ENCODE measurements at places on chromosomes 5 and 9.

- DNase-seq = no peak
Observed at GRCh38 chr9:70260007-70260443, 1.2 kb downstream of the SMC5 start.

DNA sequence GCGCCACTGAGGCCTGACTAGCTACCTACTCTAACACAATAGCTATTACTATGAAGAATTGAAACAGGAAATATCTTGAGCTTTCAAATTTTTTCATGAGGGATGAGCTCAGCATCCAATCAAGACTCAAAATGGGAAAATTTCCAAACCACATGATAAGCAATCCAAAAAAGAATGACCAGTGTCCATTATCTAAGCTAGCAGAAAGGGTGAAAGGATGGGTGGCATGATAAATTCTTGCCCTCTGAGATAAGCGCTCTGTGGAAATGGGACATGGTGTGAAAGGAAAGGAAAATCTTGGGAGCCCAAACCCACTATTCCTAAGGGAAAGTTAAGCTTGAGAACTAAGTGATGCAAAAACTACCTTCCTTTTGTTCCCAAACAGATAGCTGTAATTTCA, 170.2 kb upstream of the NREP start:
- DNase-seq = no peak

DNA sequence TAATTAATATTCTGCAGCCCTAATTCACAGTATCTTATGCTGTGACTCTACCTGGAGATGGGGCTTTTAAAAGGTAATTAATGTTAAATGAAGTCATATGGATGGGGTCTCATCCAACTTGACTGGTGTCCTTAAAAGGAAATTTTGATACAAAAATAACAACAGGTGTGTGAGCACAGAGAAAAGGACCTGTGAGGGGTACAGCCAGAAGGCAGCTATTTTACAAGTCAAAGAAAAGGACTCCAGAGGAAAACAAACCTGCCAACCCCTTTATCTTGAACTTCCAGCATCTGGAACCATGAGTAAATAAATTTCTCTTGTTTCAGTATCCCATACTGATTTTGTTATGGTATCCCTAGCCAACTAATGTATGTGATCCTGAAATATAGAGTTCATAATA, 250.3 kb downstream of the TMEM232 start:
- no peak for DNase-seq

- DNase-seq = no peak
Observed at GRCh38 chr5:171246231-171246630, 62.8 kb upstream of the TLX3 start.

- no peak for DNase-seq
Observed at GRCh38 chr5:62046191-62046590, 259.8 kb upstream of the KIF2A start.

GRCh38 chr5:14420101-14420811, 161.3 kb upstream of the OTULINL start:
- no peak for DNase-seq
